Ureter (tissue), 1 donor: ENCODE measurements at places on chromosomes 11 and 22.

- DNase-seq: no peak
These were observed 1.3 kb downstream of the PATE2 start for GRCh38 chr11:125777309-125777708.

- DNase-seq: no peak
These were observed 14.8 kb upstream of the MAML2 start for GRCh38 chr11:96357794-96358193.

- no peak for DNase-seq
These were observed 31.2 kb upstream of the SMTN start for GRCh38 chr22:31049815-31050420.

GRCh38 chr11:47328449-47329390, 23.8 kb downstream of the MYBPC3 start:
- DNase-seq: no peak

GRCh38 chr22:37340331-37341262, 58.3 kb downstream of the CYTH4 start:
- no peak for DNase-seq

- DNase-seq: no peak
These were observed 6.2 kb downstream of the MRGPRD start for GRCh38 chr11:68974421-68975194.
